ENCODE measurements at places on chromosomes 13 and 19.

DNA sequence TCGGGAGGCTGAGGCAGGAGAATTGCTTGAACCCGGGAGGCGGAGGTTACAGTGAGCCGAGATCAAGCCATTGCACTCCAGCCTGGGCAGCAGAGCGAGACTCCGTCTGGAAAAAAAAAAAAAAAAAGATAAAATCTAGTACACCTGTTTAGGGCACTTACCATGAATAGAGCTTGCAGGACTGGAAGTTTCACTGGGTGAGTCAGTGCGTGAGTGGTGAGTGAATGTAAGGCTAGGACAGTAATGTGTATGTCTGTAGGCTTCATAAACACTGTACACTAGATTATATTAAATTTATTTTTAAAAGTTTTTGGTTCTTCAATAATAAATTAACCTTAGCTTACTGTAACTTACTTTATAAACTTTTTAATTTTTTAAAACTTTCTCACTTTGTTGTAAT lies 22.9 kb downstream of the PPP5C start:
- DNase-seq = no peak

DNA sequence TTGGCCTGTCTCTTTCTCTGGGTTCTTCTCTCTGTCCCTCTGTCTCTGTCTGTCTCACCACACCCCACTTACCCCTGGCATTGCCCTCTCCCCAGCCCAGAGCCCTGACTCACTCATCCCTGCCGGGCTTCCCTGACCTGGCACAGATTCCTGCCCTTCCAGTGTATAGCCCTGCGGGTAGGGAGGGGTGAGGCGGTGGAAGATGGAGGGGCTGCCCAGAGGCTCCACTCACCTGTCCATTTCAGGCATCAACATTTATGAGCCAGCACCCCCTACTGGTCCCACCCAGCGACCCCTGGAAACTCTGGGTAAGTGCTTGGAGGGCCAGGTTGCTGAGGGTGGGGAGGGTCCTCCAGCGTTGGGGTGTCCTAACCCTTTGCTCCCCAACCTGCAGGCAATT lies 1.0 kb downstream of the NCCRP1 start:
- DNase-seq = no peak

DNA sequence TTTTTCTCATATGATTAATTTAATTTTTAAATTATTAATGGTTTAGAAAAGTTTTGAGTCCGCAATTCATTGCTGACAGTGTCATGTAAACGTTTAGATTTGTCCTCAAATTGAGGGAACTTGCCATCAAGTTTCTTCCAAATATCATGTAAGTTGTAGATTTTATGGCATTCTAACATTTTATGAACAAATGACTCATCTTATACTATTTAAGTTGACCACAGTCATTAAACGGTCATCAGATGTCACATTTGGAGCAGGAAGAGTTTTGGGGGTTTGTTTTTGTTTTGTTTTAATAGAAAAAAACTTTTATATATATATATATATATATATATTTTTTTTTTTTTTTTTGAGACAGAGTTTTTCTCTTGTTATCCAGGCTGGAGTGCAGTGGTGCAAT lies 4.3 kb downstream of the ZNF114 start:
- no peak for DNase-seq

DNA sequence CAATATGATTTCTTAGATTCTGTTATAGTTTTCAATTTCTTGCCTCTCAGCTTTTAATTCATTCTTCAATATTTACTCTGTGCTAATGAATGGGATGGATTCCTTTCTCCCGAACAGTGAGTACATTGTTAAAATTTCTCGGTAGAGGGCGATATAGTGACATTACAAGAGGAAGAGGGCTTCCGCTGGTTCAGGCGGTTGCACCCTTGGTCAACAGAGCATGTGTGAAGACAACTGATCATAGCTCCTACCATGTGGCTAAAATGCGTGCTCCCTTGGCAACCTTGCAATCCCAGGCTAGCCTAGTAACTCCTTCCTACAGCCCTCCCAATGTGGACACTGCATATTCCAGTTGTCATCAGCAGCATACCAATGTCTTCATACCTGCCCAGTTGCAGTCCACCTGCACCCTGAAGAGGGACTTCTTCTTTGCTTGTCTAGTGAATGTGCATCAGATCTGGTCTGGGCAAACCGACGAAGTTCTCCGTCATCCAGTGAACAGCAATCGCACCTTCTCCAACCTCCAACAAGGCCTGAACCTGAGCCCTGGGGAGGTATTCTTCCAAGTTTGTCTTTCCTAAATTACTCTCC lies 653.0 kb upstream of the GPC6 start:
- DNase-seq = no peak
